Right lobe of liver (tissue), 6 donors: ENCODE measurements at places on chromosomes 4 and X. TPM values are rescaled to one million over a fixed set of nuclear protein-coding genes. Genes with fewer than 3 reads are reported as not detected.

KLB gene
- 17.5 TPM for total RNA-seq

SRPK3 gene
- total RNA-seq: not detected

C4orf36 gene
- total RNA-seq: not detected

ATOH1 gene
- not detected for total RNA-seq

TMPRSS11A gene
- total RNA-seq: not detected

PCDH7 gene
- total RNA-seq: 1.8 TPM
